Large intestine (tissue), 12 donors: ENCODE measurements at places on chromosomes 4 and X. TPM values are rescaled to one million over a fixed set of nuclear protein-coding genes. Genes with fewer than 3 reads are reported as not detected.

- DNase-seq: peak; percentile 87
Measured at GRCh38 chr4:75658876-75659275, 14.3 kb downstream of the G3BP2 start.

- no peak for DNase-seq
Measured at GRCh38 chr4:71296945-71297344, 41.9 kb upstream of the SLC4A4 start.

- no peak for DNase-seq
Measured at GRCh38 chr4:60314416-60314815, 885.7 kb upstream of the ADGRL3 start.

DNA sequence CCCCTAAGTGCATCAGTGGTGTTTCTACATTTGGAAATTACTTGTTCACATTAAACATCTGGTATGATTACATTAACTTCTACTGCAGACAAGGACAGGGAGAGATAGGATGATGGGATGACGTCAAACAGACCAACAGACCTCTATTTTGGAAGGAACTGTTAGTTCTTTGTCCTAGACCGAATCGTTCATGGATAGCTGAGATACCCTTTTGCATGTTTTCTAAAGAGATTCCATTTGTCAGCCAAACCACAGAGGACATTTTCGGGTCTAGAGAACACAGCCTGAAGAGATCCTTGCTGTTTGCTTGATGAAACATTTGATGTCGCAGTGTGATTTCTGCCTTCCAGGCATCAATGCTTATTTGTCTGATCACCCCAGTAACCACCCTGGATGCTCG is 27.7 kb downstream of the CHST7 start:
- no peak for DNase-seq

The WNK3 gene
- polyA plus RNA-seq: 1.4 TPM

The SPIN2A gene
- 2.1 TPM for polyA plus RNA-seq

The TMSB15B gene
- 10.3 TPM for polyA plus RNA-seq

The CXCL8 gene
- 0.78 TPM for polyA plus RNA-seq

The NDST4 gene
- 0.73 TPM for polyA plus RNA-seq

The DGKK gene
- 0.09 TPM for polyA plus RNA-seq
